ENCODE measurements at places on chromosomes 5 and 9. TPM values are rescaled to one million over a fixed set of nuclear protein-coding genes. Genes with fewer than 3 reads are reported as not detected.

ERBIN gene
- total RNA-seq: 55.6 TPM

NMRK1 gene
- 36.4 TPM for total RNA-seq

SV2C gene
- total RNA-seq: under 0.01 TPM

PCDHGA11 gene
- total RNA-seq: 3.6 TPM

C5orf58 gene
- not detected for total RNA-seq

GZMA gene
- 2.0 TPM for total RNA-seq

SPINK7 gene
- 264 TPM for total RNA-seq

DNA sequence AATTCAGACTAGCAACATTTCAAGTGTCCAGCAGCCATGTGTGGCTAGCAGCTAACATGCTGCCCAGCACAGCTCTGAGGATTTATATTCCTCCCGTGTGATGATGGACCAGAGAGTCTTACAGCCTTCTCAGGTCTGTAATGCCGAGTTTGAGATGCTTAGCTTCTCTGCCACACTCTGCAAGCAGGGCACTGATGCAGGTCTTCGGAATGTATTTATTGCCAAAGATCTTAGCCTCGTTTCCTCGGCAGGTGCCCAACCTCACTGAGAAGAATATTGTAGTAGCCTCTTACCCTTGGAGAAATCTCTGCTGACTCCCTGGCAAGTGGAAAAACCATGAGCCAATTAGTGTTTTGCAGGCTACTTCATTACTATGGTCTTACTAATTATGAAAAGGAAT lies 3.7 kb upstream of the RAI14 start:
- no peaks in the 10 kb centered on the region for H3K36me3 ChIP-seq
- peaks cover 5% of the 10 kb centered on the region for H3K4me1 ChIP-seq
- H3K27me3 ChIP-seq: no peaks in the 10 kb centered on the region
- DNase-seq: no peak
- no peak overlapping the region for H3K27ac ChIP-seq
- no peak overlapping the region for H3K4me3 ChIP-seq

GRCh38 chr5:180817893-180818674 lies 15.5 kb upstream of the MGAT1 start:
- no peaks in the 10 kb centered on the region for H3K36me3 ChIP-seq
- DNase-seq: no peak
- peaks cover 19% of the 10 kb centered on the region for H3K4me1 ChIP-seq

DNA sequence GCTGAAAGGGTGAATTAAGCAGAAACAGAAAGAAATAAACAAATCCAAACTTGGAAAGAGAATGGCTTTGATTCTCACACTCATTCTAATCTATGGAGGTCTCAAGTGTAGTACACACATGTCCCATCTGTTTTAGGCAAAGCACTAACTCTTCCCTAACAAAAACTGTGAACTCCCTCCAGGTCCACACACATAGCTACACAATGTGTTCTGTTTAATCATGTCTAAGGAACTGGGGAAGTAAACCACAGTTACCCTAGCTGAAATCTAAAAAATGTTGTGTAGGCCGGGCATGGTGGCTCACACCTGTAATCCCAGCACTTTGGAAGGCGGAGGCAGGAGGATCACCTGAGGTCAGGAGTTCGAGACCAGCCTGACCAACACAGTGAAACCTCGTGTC lies 118.7 kb upstream of the FST start:
- H3K27me3 ChIP-seq: no peaks in the 10 kb centered on the region
- H3K4me3 ChIP-seq: no peak overlapping the region
- DNase-seq: no peak

- no peak overlapping the region for H3K4me3 ChIP-seq
- peaks cover 29% of the 10 kb centered on the region for H3K4me1 ChIP-seq
- H3K36me3 ChIP-seq: no peaks in the 10 kb centered on the region
- DNase-seq: no peak
- H3K27ac ChIP-seq: peak overlapping the region; percentile 56
- peaks cover 80% of the 10 kb centered on the region for H3K27me3 ChIP-seq
These were observed 13.1 kb upstream of the SLC12A7 start for GRCh38 chr5:1125030-1125357.

GRCh38 chr9:110058304-110058953 lies 149.5 kb downstream of the C9orf152 start:
- DNase-seq: no peak
- H3K36me3 ChIP-seq: no peaks in the 10 kb centered on the region
- H3K4me1 ChIP-seq: peaks cover 5% of the 10 kb centered on the region
- no peak overlapping the region for H3K4me3 ChIP-seq
- H3K27ac ChIP-seq: no peak overlapping the region
- H3K27me3 ChIP-seq: no peaks in the 10 kb centered on the region

GRCh38 chr9:4537581-4537980 lies 47.3 kb downstream of the SLC1A1 start:
- H3K27ac ChIP-seq: no peak overlapping the region
- DNase-seq: no peak
- H3K4me3 ChIP-seq: no peak overlapping the region

DNA sequence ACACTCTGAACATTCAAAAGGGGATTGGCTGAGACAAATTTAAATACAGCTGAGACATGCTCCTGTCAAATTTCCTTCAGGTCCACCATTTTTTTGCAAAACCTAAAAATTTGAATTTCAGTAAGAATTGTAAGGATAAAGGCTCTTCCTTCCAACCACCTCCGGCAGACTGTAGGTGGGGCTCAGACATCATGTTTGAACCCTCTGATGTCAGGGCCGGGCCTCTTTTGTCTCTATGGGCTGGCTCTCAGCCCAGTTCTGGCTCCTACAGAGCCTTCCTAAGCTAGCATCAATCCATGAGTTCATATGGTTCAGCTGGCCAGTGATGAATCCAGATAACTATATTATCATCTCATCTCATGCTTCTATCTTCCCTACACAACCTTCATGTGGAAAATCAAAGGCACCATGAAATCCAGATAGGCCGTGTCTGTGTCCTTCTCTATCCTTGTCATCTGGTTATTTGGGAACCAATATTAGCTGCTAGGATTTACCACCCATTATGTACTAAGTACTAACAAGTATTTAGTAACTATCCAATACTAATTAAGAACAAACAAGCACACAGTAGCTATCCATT lies 44.2 kb downstream of the NIPSNAP3B start:
- peaks cover 31% of the 10 kb centered on the region for H3K4me1 ChIP-seq
- peaks cover 95% of the 10 kb centered on the region for H3K36me3 ChIP-seq
- no peaks in the 10 kb centered on the region for H3K27me3 ChIP-seq
- H3K4me3 ChIP-seq: no peak overlapping the region

DNA sequence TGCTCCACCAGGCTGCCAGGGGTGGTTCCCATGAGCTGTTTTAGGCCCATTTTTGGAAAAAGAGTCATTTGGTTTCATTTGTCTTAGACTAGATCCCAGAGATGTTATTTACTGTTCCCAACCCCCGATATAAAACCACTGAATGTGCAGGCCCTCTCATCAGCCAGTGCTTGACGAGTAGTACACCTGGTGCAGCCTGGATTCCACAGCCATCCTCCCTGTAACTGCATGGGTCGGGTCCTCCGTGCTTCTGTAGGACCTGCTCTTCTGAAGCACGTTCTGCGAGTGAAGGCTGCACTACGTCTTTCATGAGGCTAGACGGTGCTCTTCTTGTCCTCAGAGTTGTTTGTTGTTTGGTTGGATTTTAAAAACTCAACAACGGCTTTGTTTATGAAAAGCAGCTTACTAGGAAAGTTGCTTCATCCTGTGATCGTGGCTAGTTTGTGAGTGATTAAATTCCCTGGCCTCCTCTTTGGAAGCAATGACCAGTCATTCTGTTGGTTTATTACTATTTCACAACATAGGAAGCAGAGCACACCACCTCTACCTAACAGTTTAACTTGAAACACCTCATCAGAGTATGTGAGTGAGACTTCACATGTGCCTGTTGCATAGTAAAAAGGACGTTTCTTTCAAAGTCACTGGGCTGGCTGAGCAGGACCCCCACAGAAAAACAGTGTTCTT lies 135.2 kb downstream of the AOPEP start:
- H3K27me3 ChIP-seq: no peaks in the 10 kb centered on the region
- no peak for DNase-seq
- no peak overlapping the region for H3K4me3 ChIP-seq
- no peaks in the 10 kb centered on the region for H3K36me3 ChIP-seq

- H3K4me3 ChIP-seq: no peak overlapping the region
- peak overlapping the region; percentile 36 for H3K27ac ChIP-seq
- H3K36me3 ChIP-seq: no peaks in the 10 kb centered on the region
- H3K27me3 ChIP-seq: no peaks in the 10 kb centered on the region
- H3K4me1 ChIP-seq: no peaks in the 10 kb centered on the region
- DNase-seq: no peak
These were observed 181.6 kb downstream of the AOPEP start for GRCh38 chr9:94908011-94908563.

DNA sequence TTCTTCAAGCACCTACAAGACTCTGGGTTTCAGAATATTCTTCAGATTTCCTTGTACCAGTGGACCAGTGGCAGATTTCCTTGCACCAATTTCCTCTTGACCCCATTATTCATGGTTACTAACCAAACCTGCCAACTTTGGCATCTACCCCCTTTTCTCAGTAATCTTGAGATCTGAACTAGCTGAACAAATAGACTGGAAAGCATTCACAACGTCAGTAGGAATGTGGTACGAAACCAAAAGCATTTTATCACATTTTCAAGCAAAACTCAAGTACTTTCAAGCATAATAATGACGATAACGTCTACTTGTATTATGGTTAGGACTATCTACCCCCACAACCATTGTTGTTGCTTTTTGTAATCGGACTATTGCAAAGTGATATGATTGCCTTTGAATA lies 1217.3 kb downstream of the PTPRD start:
- no peak overlapping the region for H3K27ac ChIP-seq
- no peaks in the 10 kb centered on the region for H3K36me3 ChIP-seq
- no peak overlapping the region for H3K4me3 ChIP-seq

DNA sequence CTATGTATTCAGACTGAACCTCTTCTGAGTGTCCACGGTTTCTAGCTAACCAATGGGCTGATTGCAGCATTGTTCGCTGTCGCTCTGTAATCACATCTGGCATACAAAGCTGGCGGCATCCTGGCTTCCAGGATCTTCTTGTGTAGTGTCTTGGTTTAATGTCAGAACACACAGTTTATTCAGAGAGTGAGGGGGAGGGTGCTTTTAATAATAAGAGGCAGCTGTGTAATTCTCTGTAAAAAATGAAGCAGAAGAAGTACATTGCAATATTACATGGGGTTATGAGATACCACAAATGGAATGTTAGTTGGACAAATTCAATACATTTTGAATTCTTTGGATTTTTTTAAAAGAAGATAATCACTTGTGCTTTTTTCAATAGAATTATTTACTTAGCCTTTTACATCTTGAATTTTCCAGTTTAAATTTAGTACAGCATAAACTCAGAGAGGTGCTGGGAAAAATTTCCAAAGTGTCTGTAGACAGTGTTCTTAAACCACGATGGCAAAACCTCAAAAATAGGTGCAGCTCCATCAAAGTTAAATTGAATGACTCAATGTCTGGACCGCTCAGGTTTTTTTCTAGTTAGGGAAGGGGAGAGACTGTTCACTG lies 206.0 kb downstream of the PCSK1 start:
- H3K4me3 ChIP-seq: no peak overlapping the region
- H3K36me3 ChIP-seq: no peaks in the 10 kb centered on the region
- peaks cover 28% of the 10 kb centered on the region for H3K4me1 ChIP-seq
- DNase-seq: no peak

- no peak for DNase-seq
- H3K4me1 ChIP-seq: peaks cover 17% of the 10 kb centered on the region
- H3K4me3 ChIP-seq: no peak overlapping the region
- H3K36me3 ChIP-seq: no peaks in the 10 kb centered on the region
- no peak overlapping the region for H3K27ac ChIP-seq
These were observed 2.0 kb upstream of the PCDH12 start for GRCh38 chr5:141960018-141960417.

DNA sequence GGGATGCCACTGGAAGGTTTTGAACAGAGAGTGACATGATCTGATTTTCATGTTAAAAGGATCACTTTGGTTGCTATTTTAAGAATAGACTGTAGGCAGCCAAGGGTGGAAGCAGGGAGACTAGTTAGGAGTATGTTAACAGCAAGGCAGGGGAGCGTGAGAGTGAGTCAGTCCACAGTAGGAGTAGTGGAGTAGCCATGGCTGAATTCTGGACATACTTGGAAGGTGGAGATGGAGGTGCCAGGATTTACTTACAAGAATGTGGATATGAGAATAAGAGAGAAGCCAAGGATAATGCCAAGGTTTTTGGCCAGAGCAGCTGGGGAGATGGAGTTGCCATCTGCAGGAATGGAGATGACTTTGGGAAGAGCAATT lies 118.8 kb downstream of the GALNT10 start:
- no peaks in the 10 kb centered on the region for H3K4me1 ChIP-seq
- no peak for DNase-seq
- H3K27me3 ChIP-seq: no peaks in the 10 kb centered on the region
- H3K4me3 ChIP-seq: no peak overlapping the region

DNA sequence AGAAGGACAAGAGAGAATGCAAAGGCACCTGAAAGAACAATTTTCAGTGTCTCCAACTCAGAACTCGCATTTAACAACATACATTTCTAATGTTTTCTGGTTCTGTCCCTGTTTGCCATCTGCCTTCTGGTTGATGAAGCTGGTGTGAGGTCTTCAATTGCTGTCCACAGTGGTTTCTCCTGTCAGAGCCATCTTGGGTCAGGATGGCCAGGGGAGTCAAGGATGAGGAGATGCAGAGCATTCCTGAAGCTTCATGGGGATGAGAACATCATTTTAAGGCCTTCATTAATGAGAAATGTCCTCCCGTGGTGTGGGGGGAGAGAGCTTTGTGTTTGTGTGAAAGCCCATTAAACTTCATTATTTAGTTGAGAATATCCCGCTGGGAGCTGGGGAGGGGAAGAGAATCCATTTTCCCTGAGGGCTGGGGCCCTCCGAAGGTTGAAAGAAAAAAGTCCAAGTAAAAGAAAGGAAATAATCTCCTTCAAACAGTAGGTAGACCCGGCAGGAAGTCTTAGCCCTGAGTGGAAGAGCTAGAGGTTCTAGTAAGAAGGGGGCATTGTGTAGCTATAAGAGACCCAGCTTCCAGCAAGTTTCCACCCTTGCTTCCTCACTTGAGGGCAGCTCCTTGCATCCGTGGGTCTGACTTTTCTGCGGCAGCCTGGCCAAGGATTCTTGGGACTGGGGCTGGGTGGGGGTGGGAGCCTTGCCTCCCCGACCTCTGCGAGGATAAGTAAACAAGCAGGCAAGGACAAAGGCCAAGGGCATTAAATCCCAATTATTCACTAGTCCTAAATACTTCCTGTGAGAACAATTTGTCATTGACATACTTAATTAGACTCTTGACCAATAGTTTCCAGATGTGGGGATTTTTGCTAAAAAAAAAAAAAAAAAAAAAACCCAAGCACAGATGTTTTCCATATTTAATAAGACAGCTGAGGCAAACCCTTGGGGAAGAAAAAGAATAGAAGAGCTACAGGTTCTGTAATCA lies 119.2 kb downstream of the MSX2 start:
- no peak overlapping the region for H3K27ac ChIP-seq
- no peak overlapping the region for H3K4me3 ChIP-seq
- peaks cover 4% of the 10 kb centered on the region for H3K27me3 ChIP-seq
- no peaks in the 10 kb centered on the region for H3K4me1 ChIP-seq

DNA sequence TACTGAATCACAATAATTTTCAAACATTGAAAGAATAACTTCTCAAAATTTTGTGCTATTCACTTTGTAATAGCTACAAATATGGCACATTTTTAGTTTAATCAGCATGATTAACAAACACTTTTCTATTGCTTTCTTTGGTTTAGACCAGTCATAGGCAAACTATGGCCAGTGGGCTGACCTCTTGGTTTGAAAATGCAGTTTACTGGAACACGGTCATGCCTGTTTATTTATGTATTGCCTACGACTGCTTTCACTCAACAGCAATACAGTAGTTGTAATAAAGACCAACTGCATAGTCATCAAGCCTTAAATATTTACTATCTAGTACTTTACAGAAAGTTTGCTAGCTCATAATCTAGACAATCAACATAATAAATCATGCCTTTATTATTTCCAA lies 810.8 kb downstream of the TLE1 start:
- no peak overlapping the region for H3K4me3 ChIP-seq
- no peaks in the 10 kb centered on the region for H3K36me3 ChIP-seq
- H3K4me1 ChIP-seq: no peaks in the 10 kb centered on the region
- H3K27me3 ChIP-seq: no peaks in the 10 kb centered on the region
- DNase-seq: no peak

All from esophagus squamous epithelium (tissue), 5 donors.